Fibroblast of the aortic adventitia (primary cell): ENCODE measurements at places on chromosomes 4 and X. TPM values are rescaled to one million over a fixed set of nuclear protein-coding genes. Genes with fewer than 3 reads are reported as not detected.

Gene PRKG2
- total RNA-seq = 7.8 and 7.9 TPM in 2 replicates

Gene MSANTD1
- total RNA-seq = 0.41 and 0.63 TPM in 2 replicates

Gene CFI
- total RNA-seq = 17.6 and 201 TPM in 2 replicates

Gene TMEM144
- 5.6 and 8.3 TPM in 2 replicates for total RNA-seq

Gene SSX1
- 0.09 TPM in 1 of 2 replicates, not detected in the other for total RNA-seq

Gene HSFX4
- not detected in 2 replicates for total RNA-seq

Gene AFP
- total RNA-seq = 0.90 TPM in 1 of 2 replicates, not detected in the other

Gene GASK1B
- 22.3 and 37.6 TPM in 2 replicates for total RNA-seq

Gene ABCD1
- total RNA-seq = 9.3 and 15.5 TPM in 2 replicates

Gene ANKRD50
- total RNA-seq = 22.2 and 23.4 TPM in 2 replicates

Gene USP26
- not detected in 2 replicates for total RNA-seq

Gene HPGDS
- not detected in 2 replicates for total RNA-seq

Gene PRDM8
- total RNA-seq = 7.8 and 15.6 TPM in 2 replicates

Gene ZNF674
- 5.2 and 6.0 TPM in 2 replicates for total RNA-seq

Gene GPRASP3
- 5.3 and 10.7 TPM in 2 replicates for total RNA-seq

Gene CTAG2
- not detected in 2 replicates for total RNA-seq

Gene NSUN7
- total RNA-seq = under 0.01 TPM in 1 of 2 replicates, not detected in the other

Gene SMIM10L2A
- 0.09 and 0.33 TPM in 2 replicates for total RNA-seq

Gene CACNA1F
- not detected in 2 replicates for total RNA-seq

Gene ZNF732
- total RNA-seq = 0.27 and 0.57 TPM in 2 replicates

Gene YY2
- 0.16 and 2.4 TPM in 2 replicates for total RNA-seq

Gene SPATA18
- 21.7 and 22.3 TPM in 2 replicates for total RNA-seq
